Chondrocyte (in vitro differentiated cells): ENCODE measurements at places on chromosomes 11 and 22. TPM values are rescaled to one million over a fixed set of nuclear protein-coding genes. Genes with fewer than 3 reads are reported as not detected.
A peak's percentile ranks its signal among the peaks of the same experiment; 100 is the strongest.

DNA sequence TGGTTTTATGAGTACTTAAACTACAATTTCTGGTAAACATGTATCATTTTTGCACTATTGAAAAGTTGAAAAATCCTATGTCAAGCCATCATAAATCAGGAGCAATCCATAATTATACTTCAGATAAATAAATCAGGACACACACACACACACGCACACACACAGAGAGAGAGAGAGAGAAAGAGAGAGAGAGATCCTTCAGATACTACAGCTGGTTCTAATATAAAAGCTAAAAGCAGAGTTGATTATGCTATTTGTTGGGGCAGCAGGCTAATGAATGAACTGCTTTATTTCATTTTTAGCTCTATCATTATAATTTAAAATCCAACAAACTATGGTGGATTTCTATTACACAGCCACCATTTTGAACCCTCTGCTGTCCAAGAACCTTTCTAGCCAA is 322.4 kb upstream of the CCDC90B start:
- no peaks in the 10 kb centered on the region for H3K36me3 ChIP-seq
- H3K27me3 ChIP-seq, result peaks cover 3% of the 10 kb centered on the region
- no peaks in the 10 kb centered on the region for H3K4me1 ChIP-seq
- no peak overlapping the region for H3K27ac ChIP-seq
- H3K4me3 ChIP-seq, result no peak overlapping the region

DNA sequence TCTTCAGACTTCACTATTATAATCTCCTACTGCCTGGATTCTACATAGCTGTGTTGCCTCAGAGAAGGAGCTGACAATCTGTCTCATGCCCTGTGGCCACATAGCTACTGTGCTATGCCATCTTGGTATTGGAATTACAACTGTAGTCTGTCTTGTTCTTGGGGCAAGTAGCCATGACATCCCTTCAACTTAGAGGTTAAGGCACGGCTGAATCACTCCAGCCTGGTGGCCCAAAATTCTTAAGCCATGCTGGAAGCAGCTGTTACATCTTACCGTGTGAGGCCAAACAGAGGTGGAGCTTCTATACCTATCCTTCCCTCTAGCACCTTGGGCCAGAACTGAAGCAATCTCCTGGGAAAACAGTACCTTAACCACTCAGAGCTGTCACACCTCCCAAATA is 14.8 kb downstream of the CARD18 start:
- peaks cover 11% of the 10 kb centered on the region for H3K27me3 ChIP-seq
- H3K4me1 ChIP-seq, result no peaks in the 10 kb centered on the region
- H3K4me3 ChIP-seq, result no peak overlapping the region
- peaks cover 2% of the 10 kb centered on the region for H3K36me3 ChIP-seq

- peaks cover 7% of the 10 kb centered on the region for H3K36me3 ChIP-seq
- peaks cover 5% of the 10 kb centered on the region for H3K27me3 ChIP-seq
Observed at GRCh38 chr11:10955616-10956015, 97.8 kb upstream of the ZBED5 start.

GRCh38 chr11:61718621-61719302 is 33.7 kb upstream of the MYRF start:
- H3K4me1 ChIP-seq, result peaks cover 22% of the 10 kb centered on the region
- peak overlapping the region; percentile 87 for H3K27ac ChIP-seq
- no peak for DNase-seq
- no peaks in the 10 kb centered on the region for H3K27me3 ChIP-seq
- H3K36me3 ChIP-seq, result no peaks in the 10 kb centered on the region

- no peak overlapping the region for H3K4me3 ChIP-seq
- DNase-seq, result no peak
- H3K4me1 ChIP-seq, result no peaks in the 10 kb centered on the region
- H3K27me3 ChIP-seq, result peaks cover 33% of the 10 kb centered on the region
- H3K27ac ChIP-seq, result no peak overlapping the region
Observed at GRCh38 chr11:130062026-130062425, 7.7 kb upstream of the APLP2 start.

- peak overlapping the region; percentile 96 for H3K27ac ChIP-seq
- DNase-seq, result no peak
- H3K4me1 ChIP-seq, result peaks cover 96% of the 10 kb centered on the region
- peak overlapping the region; percentile 64 for H3K4me3 ChIP-seq
- peaks cover 10% of the 10 kb centered on the region for H3K36me3 ChIP-seq
- H3K27me3 ChIP-seq, result no peaks in the 10 kb centered on the region
Observed at GRCh38 chr22:36369922-36370791, 17.6 kb downstream of the MYH9 start.

DNA sequence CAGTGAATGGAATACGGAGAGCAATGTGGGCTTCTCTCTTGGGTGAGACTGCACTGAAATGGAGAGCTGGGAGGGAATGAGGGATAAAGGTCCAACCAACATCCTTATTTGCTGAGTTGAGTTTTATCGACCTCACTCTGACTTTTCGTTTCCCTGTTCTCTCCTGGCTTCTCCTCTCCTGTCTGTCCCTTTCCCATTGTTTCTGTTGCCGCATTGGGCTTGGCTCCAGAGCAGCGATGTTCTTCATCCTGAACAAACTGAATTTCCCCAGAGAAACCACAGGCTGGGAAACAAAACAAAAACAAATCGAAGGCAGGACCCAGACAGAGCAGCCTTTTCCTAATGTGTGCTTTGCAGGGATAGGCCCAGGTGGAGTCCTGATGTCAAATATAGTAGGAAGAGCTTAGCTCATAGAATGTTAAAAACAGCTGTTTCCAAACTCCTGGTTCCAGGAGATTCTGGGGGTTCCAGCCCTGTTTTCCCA is 30.0 kb downstream of the MOV10L1 start:
- H3K36me3 ChIP-seq, result peaks cover 11% of the 10 kb centered on the region
- DNase-seq, result no peak
- H3K4me3 ChIP-seq, result no peak overlapping the region
- no peak overlapping the region for H3K27ac ChIP-seq
- peaks cover 26% of the 10 kb centered on the region for H3K4me1 ChIP-seq

DNA sequence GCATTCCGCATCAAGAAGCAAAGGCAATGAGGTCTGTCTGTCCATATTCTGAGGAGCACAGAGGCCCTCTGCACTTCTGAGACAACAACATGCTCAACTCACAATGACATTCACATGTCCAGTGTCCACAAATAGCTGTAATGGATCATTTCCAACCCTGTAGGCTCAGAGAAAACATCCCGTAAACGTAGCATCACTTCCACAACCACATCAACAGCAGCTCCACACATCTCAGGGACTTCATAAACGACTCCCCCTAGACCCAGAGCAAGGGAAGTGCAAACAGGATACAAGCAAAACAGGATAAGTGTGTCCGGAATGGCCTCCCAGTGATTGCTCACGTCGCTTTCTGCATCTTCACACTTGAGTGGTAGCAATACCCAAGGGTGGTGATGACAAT is 100.2 kb downstream of the SYN3 start:
- no peak for DNase-seq
- no peak overlapping the region for H3K4me3 ChIP-seq
- H3K4me1 ChIP-seq, result peaks cover 17% of the 10 kb centered on the region
- H3K36me3 ChIP-seq, result peaks cover 3% of the 10 kb centered on the region
- H3K27ac ChIP-seq, result no peak overlapping the region

DNA sequence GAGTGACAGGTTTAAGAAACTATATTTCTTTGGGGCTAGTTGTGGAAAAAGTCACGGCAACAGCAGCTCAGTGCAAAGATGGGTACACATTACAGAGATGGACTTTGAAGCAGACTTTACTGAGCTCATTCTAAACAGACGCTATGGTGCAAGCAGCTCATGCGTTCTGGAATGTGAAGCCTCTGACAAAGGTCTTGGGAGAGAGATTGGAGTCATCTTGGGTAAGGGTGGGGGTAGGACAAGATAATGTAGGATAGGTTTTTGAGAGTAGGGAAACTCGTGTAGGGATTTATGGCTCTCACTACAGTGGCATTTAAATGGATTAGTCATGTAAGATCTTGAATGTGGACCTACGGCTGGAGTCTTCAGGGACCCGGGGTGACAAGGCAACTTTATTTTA is 36.2 kb upstream of the CLMP start:
- H3K27me3 ChIP-seq, result peaks cover 3% of the 10 kb centered on the region
- H3K27ac ChIP-seq, result no peak overlapping the region
- no peaks in the 10 kb centered on the region for H3K36me3 ChIP-seq
- H3K4me3 ChIP-seq, result no peak overlapping the region

DNA sequence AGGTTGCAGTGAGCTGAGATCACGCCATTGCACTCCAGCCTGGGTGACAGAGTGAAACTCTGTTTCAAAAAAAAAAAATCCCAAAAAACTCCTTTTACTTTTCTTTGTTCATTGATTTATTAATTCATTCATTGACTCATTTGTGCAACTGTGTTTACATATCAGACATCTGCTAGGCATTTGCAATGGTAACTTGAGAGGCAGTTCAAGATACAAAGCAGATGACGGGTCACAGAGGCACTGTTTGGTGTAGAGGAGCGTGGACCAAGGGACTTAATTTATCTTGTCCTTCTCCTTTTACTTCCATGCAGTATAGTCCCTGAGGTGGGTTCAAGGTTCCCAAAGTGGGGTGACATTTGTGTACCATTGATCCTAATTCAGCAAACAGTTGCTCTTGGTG is 71.4 kb downstream of the KIAA1671 start:
- H3K4me1 ChIP-seq, result peaks cover 47% of the 10 kb centered on the region
- H3K27ac ChIP-seq, result no peak overlapping the region
- DNase-seq, result no peak
- no peaks in the 10 kb centered on the region for H3K27me3 ChIP-seq
- peaks cover 6% of the 10 kb centered on the region for H3K36me3 ChIP-seq
- no peak overlapping the region for H3K4me3 ChIP-seq

DNA sequence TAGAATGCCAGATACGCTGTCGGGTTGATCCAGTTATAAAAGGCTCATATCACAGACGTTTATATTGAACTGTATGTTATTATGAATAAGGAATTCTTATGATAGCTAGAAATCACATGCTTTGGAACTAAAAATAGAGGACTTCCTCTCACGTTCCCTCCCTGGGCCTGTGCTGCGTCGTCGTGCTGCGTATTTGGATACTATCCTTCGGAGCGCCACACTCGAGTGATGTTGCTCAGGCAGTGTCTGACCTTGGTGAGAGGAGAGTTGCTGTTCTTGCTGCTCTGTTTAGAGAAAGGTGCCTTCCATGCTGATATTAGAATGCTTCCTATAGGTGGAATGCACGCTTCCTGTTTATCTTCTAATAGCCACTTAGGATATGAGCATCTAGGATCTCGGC is 20.2 kb upstream of the ST14 start:
- no peak for DNase-seq
- no peaks in the 10 kb centered on the region for H3K27me3 ChIP-seq
- H3K4me1 ChIP-seq, result no peaks in the 10 kb centered on the region

DNA sequence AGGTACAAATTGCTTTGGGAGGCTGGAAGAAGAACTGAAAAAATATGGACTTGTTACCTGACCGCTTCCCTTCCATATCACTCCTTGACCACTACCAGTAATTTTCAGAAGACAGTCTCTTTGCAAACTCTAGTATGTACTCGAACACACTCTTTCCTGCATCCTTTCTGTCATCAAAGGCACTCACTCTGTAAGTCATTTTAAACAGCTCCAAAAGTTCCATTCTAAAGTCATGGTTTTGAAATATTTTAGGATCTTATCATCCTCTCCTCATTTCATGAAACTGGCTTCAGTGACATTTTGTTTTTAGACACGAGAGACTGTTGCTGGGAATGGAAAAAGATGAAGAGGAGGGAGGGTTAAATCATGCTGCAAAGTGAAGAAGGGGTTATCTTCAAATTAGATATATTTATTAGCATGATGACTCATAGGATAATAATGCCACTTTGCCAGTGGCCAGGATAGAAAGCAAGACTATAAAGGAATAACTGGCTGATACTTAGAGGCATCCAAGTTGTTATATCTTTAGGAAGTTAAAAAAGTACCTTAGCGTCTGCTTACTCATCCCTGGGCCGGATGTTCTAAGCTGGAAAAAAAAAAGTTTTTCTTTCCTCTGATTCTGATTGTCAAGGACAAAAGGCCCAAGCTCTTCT is 549.3 kb downstream of the METTL15 start:
- peaks cover 11% of the 10 kb centered on the region for H3K4me1 ChIP-seq
- no peak overlapping the region for H3K4me3 ChIP-seq
- no peak overlapping the region for H3K27ac ChIP-seq
- no peaks in the 10 kb centered on the region for H3K36me3 ChIP-seq

DNA sequence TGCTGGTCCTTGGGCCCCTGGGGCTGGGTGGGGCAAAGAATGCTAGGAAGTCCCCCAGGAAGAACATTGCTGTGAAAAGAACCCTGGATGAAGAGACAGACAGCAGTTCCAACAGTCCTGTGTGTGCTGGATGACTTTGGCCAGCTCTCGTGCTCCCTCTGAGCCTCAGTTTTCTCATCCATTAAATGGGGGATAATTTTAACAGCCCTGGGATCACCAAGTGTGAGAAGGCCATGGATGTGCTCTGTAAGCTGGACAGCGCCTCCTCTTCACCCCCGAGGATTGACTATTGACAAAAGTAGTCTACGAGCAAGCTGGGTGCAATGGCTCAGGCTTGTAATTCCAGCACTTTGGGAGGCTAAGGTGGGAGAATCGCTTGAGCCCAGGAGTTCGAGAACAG is 2.5 kb downstream of the LARGE2 start:
- DNase-seq, result no peak
- no peak overlapping the region for H3K27ac ChIP-seq
- peaks cover 10% of the 10 kb centered on the region for H3K4me1 ChIP-seq
- no peak overlapping the region for H3K4me3 ChIP-seq

- no peak overlapping the region for H3K4me3 ChIP-seq
- no peaks in the 10 kb centered on the region for H3K4me1 ChIP-seq
- no peak for DNase-seq
- no peak overlapping the region for H3K27ac ChIP-seq
- no peaks in the 10 kb centered on the region for H3K27me3 ChIP-seq
Observed at GRCh38 chr11:127643268-127644058, 642.9 kb upstream of the KIRREL3 start.

DNA sequence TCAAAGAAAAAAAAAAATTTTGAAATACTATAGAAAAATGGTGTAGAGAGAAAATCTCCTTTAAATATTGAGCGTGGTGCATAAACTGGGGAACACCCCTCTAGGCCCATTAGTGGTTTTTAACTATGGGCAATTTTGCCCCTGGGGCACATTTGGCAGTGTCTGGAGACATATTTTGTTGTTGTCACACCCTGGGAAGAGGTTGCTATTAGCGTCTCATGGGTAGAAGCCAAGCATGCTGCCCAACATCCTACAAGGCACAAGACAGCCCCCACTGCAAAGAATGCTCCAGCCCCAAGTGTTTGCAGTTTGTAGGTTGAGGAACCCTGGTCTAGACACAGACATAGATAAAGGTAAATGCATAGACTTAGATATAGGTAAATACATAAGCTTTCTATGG is 92.6 kb downstream of the KIAA1671 start:
- no peak overlapping the region for H3K27ac ChIP-seq
- H3K36me3 ChIP-seq, result peaks cover 15% of the 10 kb centered on the region
- H3K27me3 ChIP-seq, result no peaks in the 10 kb centered on the region
- DNase-seq, result no peak

DNA sequence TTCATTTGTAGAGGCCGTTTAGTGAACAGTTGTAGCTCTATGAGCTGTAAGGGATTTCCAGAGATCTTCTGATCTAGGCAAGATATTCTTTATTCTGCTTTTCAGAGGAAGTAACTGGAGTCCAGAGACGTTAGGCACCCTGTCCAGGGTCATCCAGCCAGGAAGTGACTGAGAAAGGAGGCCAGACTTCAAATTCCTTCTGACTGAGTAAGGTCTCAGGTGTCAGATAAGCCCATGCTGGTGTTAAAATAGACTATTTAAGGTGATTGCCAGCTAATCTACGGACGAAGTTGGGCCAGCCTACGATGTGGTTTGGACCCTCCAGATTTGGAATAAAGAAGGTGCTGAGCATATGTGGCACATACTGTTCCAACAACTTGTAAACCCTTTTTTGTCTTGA is 54.6 kb downstream of the GRIK4 start:
- DNase-seq, result no peak
- peaks cover 5% of the 10 kb centered on the region for H3K27me3 ChIP-seq
- H3K36me3 ChIP-seq, result no peaks in the 10 kb centered on the region
- peaks cover 15% of the 10 kb centered on the region for H3K4me1 ChIP-seq

Gene ART5
- total RNA-seq, result 0.44 to 0.72 TPM (median 0.67 TPM) in 3 replicates

Gene MYOD1
- not detected in 3 replicates for total RNA-seq

Gene HTR3A
- total RNA-seq, result not detected in 3 replicates
